ENCODE measurements at places on chromosomes 7 and 10. TPM values are rescaled to one million over a fixed set of nuclear protein-coding genes. Genes with fewer than 3 reads are reported as not detected.

WNT16 gene
- polyA plus RNA-seq, result 0.05 TPM

ITIH5 gene
- 29.0 TPM for polyA plus RNA-seq

MNX1 gene
- 0.04 TPM for polyA plus RNA-seq

ADAMTS14 gene
- 1.2 TPM for polyA plus RNA-seq

SGCE gene
- 85.9 TPM for polyA plus RNA-seq

CYP3A7 gene
- polyA plus RNA-seq, result 0.43 TPM

VSTM2A gene
- polyA plus RNA-seq, result 1.8 TPM

CFAP58 gene
- 0.34 TPM for polyA plus RNA-seq

STRIP2 gene
- polyA plus RNA-seq, result 3.6 TPM

GRCh38 chr7:16271355-16271915 lies 149.9 kb downstream of the CRPPA start:
- peak; percentile 38 for DNase-seq

GRCh38 chr7:121410829-121411596 lies 14.9 kb upstream of the FAM3C start:
- no peak for DNase-seq

DNA sequence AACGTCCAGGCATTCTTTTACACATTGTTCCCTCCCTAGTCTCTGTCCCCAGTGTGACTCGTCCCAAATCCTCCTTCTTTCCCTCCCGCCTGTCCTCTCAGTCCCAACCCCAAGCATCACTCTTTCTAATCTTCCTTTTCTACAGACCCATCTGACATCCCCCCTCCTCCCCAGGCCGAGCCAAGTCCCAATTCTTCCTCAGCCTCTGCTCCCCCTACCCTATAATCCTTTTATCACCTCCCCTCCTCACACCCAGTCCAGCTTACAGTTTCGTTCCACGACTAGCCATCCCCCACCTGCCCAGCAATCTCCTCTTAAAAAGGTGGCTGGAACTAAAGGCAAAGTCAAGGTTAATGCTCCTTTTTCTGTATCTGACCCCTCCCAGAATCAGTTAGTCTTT lies 95.1 kb downstream of the MACC1 start:
- DNase-seq, result no peak

DNA sequence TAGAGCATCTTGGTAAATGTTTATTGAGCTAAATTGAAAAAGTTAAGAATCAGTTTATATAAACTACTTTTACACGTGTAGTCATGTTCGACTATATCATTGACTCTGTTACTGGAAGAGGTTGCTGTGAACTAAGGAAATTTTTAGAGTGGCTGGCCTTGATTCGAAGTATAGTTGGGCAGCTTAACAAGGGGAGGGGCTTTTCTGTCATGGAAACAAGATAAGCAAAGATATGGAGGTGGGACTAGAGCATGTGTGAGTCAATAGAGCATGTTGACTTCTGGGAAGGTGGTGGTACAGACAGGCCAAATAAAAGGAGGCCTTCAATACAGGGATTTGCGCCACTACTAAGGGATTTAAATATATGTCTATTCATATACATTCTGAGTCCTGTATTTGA lies 7.6 kb downstream of the ATP5F1C start:
- DNase-seq, result no peak

- DNase-seq, result no peak
Observed at GRCh38 chr7:137950967-137951366, 50.9 kb downstream of the CREB3L2 start.

- DNase-seq, result no peak
Observed at GRCh38 chr7:156618078-156618779, 22.3 kb upstream of the RNF32 start.

DNA sequence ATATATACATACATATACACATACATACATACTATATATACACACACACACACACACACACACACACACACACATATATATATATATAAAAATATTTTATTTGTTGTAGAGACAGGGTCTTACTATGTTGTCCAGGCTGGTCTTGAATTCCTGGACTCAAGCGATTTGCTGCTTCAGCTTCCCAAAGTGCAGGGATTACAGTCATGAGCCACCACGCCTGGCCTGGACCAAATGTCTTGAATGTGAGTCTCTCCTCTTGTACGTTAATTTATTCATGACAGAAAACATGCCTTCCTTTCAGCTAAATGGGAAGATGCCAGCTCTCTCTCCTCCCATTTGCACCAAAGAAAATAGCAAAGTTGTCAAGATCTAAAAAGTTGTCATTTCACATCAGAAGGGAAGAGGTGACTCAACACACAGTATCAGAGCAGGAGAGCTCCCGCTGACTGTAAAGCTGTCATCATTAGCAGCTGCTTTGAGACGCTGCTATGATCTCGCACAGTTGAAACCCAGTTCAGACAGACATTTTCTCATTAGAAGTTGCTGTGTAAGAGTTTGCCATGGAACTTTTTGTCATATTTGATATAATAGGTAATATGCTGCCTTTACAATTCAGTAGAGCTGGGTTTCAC lies 224.3 kb downstream of the SFMBT2 start:
- no peak for DNase-seq

DNA sequence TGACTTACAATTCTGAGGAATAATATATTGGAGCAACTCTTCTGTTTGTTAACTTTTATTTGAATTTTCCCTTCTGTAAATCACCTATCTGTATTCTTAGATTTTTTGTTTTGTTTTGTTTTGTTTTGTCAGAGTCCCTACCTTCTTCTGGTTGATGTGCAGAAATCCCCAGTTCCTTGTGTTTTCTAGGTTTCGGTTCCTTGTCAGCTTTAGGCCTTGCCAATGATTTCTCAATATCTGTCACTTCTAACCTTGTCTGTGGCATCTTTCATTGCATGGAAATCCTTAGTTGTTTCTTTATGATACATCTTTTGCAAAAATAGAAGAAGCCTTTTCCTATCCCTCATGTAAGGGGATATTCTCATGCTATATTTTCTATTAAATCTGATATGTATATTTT lies 21.7 kb upstream of the ST8SIA6 start:
- no peak for DNase-seq

- no peak for DNase-seq
Observed at GRCh38 chr7:38224392-38224791, 46.3 kb downstream of the STARD3NL start.

DNA sequence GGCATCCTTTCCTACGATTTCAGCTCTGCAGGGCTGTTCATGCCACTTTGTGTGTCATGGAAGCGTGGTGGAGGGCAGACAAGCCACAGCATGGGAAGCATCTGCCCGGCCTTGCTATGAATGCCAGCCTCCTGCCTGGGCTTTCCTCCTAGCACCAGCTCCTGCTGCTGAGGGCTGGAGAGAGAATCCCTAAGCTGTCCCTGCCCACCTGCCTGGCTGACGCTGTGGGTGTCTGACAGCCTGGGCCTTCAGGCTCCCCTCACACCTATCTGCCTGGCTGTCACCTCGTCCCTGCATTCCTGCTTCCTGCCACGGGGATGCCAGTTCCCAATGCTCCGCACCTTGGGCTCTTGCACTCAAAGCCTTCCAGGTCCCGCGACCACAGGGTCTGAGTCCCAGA lies 606.5 kb upstream of the MGMT start:
- DNase-seq, result no peak

- no peak for DNase-seq
Observed at GRCh38 chr10:129756912-129757901, 206.9 kb downstream of the EBF3 start.

DNA sequence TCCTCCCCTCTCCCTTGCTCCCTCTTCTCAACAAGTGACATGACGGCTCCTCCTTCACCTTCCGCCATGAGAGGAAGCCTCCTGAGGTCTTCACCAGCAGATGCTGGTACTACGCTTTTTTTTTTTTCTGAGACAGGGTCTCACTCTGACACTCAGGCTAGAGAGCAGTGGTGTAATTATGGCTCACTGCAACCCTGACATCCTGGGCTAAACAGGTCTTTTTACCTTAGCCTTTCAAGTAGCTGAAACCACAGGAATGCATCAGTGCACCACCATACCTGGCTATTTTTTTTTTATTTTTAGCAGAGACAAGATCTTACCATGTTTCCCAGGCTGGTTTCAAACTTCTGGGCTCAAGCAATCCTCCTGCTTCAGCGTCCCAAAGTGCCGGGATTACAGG lies 43.6 kb downstream of the MDH2 start:
- no peak for DNase-seq

DNA sequence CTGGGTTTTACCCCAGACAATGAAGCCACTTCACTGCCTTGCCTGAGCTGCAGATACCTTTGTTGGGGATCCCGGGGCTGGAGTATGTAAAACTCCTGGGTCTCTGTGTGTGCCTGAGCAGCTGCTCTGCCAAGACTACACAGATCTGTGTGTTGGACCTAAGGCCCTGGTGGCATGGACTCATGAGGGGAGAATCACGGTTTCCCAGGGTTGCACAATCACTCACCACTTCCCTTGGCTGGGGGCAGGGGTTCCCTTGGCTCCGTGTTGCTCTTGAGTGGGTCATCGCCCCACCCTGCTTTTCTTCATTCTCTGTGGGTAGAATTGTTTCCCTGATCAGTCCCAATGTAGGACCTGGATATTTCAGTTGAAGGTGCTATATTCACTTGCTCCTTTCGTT lies 13.9 kb upstream of the TBATA start:
- no peak for DNase-seq

DNA sequence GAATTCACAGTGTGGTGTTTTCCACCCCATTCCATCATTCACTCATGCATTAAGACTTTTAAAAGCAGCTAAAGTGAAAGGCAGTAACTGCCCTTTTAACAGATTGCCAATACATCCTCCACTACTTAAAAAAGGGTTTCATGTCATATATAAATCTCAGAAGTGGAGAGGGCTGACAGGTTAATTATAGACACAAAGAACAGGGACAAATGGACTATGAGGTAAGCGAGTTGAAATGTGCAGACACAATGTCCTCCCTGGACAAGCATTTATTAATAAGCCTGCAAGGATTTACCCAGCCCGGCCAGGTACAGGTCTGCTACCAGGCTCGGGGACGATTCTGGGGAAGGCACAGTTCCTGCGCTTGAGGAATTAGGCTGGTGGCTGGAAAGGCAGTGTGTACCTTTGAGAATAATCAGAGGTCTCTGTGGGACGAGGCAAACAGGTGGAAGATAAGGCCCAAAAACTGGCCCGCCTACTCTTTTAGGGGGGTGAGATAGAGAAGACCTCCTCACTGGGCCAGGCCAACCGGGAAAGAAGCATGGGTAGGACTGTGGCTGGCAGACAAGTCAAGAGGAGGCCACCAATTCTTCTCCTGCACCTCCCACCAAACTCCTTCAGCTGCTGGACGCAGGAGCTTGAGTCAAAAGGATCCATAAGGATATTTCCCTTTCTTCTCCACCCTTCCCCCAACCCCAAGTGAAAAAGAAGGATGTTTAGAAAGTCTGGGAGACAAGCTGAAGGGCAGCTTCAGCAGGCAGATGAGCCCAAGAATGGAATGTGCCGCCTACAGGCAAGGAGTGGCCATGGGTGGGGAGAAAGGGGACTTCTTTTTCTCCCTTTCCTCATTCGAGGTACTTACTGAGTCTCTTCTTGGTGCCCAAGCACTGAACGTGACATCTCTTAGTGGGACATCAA lies 1.5 kb downstream of the PDLIM1 start:
- DNase-seq, result no peak

DNA sequence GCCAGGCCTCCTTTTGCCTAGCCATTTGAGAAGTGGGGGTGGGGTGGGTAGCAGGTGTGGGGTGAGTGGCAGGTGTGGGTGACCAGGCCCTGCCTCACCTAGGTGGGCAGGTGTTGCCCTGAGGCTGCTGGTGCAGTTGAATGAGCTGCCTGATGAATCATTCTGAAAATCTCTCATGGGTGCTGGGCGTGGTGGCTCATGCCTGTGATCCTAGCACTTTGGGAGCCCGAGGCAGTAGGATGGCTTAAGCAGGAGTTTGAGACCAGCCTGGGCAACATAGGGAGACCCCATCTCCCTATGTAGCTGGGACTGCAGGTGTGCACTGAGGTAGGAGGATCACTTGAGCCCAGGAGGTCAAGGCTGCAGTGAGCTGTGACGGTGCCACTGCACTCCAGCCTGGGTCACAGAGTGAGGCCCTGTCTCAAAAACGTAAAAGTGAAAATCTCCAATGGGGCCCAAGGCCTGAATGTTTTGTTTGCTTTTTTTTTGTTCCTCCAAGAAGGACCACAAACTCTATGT lies 17.7 kb downstream of the TSPAN14 start:
- no peak for DNase-seq

DNA sequence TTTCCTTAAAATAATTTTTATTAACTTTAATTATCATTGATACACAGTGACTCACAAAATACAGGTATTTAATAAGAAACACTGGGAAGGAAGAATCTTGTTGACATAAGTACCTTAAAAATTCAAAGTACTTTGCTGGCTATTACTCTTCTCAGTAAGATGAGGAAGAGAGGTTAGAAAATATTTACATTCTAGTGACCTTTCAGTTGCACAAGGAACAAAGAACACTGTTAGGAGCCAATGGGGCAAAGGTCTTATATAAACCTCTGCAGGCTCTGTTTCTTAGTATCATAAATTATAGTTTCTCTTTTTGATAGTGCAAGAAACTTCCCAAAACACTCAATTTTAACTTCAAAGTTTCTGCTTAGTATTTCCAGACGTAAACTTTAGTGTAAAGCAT lies 4.8 kb upstream of the TAX1BP1 start:
- DNase-seq, result no peak

DNA sequence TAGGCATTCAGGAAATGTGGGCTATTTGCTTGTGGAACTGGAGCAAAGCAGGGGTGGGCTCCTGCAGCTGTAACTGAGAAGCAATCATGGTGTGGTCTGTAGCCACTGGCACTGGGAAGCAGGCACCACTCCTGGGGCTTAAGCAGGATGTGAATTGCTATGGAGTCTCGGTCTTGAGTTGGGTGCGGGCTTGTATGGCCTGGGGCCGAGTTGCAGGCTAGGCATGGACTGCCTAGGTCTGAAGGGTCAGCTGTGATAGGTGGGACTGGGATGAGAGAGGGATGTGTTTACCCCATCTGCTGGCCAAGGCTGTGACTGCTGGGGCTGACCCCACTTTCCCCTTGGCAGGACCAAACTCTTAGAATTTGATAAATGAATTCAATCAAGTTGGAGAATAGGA lies 43.0 kb downstream of the ADCY1 start:
- DNase-seq, result no peak

DNA sequence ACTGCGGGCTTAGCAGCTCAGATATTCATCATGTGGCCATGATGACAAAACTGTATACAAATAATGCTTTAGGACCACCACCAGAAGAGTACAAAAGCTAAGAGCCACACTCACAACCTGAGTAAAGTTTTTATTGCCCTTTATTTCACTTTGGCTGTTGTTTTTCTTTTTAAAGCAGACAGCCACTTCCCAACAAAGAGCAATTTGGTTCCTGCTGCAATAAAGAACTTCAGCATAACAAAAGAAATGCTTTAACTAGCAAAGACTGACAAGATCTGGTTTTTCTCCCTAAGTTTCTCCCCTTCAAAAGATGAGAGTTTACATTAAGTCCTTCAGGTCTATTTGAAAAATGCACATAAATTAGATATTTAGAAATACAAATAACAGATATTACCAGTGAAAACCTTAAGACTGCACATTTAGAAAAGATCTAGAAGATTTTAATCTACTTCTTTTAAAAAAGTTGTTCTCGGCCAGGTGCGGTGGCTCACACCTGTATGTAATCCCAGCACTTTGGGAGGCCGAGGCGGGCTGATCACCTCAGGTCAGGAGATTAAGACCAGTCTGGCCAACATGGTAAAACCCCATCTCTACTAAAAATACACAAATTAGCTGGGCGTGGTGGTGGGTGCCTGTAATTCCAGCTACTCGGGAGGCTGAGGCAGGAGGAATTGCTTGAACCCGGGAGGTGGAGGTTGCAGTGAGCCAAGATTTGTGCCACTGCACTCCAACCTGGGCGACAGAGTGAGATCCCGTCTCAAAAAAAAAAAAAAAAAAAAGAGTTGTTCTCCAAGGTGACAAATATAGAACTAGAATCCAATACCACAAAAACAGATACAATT lies 59.4 kb downstream of the WAPL start:
- no peak for DNase-seq

GRCh38 chr7:5776894-5777660 lies 4.4 kb downstream of the RNF216 start:
- no peak for DNase-seq
